Glutamatergic neuron (in vitro differentiated cells): ENCODE measurements at places on chromosomes 11 and 22. TPM values are rescaled to one million over a fixed set of nuclear protein-coding genes. Genes with fewer than 3 reads are reported as not detected.
A peak's percentile ranks its signal among the peaks of the same experiment; 100 is the strongest.

GRCh38 chr11:124918950-124919349 is at the start of gene HEPN1:
TSS of gene HEPN1 (plus strand) at chr11:124919250.
- peak within 1 kb of the TSS; percentile 34 for H3K4me3 ChIP-seq
- H3K27me3 ChIP-seq = peaks cover 17% of the 10 kb centered on the region
- H3K27ac ChIP-seq = no peak within 1 kb of the TSS
- H3K36me3 ChIP-seq = peaks cover 25% of the 10 kb centered on the region
- peaks cover 9% of the 10 kb centered on the region for H3K4me1 ChIP-seq

DNA sequence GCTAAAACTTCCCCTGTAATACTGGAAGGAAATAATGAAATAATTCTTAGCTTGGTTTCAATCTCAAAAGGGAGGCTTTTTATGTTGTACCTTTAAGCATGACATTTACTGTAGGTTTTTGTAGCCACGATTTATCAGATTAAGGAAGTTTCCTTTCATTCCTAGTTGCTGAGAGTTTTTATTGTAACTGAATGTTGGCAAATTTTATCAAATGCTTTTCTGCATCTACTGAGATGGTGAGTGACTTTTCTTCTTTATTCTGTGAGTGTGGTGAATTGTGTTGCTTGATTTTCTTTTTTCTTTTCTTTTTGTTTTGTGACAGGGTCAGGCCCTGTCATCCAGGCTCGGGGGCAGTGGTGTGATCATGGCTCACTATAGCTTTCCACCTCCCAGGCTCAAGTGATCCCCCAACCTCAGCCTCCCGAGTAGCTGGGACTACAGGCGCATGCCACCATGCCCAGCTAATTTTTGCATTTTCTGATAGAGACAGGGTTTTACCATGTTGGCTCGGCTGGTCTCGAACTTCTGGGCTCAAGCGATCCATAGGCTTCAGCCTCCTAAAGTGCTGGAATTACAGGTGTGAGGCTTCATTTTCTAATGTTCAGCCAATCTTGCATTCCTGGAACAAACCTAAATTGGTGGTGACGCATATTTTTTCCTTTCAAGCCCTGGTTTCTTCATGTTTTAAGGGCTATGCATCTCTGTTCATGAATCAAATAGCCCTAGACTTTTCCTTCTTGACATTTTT is 26.2 kb downstream of the SUSD2 start:
- no peak for DNase-seq
- H3K27ac ChIP-seq = no peak overlapping the region
- H3K4me1 ChIP-seq = peaks cover 13% of the 10 kb centered on the region
- H3K4me3 ChIP-seq = no peak overlapping the region

DNA sequence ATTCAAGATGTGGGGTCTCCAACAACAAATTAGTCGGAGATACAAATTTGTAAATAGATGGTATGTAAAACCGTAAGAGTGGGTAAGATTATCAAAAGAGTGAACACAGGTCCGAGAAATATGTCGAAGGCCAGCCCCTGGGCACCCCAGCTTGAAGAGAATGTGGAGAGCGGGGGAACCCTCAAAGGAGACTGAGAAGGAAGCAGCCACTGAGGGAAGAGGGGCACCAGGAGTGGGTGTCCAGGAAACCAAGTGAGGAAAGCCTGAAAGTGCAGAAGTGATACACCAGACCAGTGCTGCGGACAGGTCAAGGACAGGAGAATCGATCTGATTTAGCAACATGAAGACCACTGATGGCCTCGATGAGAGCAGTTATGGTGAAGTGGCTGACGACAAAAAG is 14.4 kb downstream of the APOL5 start:
- DNase-seq = no peak
- peaks cover 2% of the 10 kb centered on the region for H3K4me1 ChIP-seq
- no peaks in the 10 kb centered on the region for H3K36me3 ChIP-seq
- no peak overlapping the region for H3K27ac ChIP-seq
- H3K4me3 ChIP-seq = no peak overlapping the region
- H3K27me3 ChIP-seq = no peaks in the 10 kb centered on the region

DNA sequence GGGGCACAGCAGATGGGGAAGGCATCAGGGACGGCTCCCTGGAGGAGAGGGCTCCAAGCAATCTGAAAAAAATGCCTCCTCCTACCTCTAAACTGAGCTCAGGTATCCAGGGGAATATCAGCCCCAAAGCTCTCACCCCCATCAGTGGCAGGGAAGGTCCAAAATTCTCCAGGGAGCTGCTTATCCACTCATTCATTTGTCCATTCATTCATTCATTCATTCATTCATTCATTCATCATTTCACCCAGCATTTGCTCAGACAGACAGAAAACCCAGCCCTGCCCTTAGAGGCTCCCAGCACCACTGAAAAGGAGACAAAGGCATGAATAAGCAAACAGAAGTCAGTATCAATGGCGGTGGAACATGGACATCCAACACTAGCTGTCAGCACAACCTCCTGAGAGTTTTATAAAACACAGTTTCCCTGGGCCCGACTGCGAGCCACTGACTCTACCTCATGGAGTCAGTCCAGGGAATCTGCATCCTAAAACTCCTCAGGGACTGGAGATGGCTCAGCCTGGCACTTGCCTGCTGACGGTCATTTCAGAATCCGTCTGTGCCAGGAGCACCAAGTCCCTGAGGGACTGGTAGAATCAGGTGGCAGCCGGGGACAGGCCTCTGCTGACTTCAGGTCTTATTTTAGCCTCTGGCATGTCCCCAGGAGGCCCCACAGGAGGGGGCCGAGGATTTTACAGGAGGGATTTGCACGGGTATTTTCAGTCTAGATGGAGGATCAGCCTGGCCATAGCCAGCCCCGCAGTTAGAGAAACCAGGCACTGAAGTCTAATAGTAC is 164.6 kb downstream of the MN1 start:
- peaks cover 10% of the 10 kb centered on the region for H3K27me3 ChIP-seq
- no peak overlapping the region for H3K4me3 ChIP-seq
- H3K27ac ChIP-seq = no peak overlapping the region
- peaks cover 8% of the 10 kb centered on the region for H3K4me1 ChIP-seq

GRCh38 chr11:47355283-47356128 is 3.0 kb upstream of the MYBPC3 start:
- no peaks in the 10 kb centered on the region for H3K36me3 ChIP-seq
- DNase-seq = peak; percentile 99
- no peaks in the 10 kb centered on the region for H3K27me3 ChIP-seq

KCNJ5 gene
- 0.34 TPM for total RNA-seq

TRIM48 gene
- total RNA-seq = not detected

RPLP2 gene
- 997 TPM for total RNA-seq
